ENCODE measurements at places on chromosomes 3 and 15.

GRCh38 chr3:116905794-116906193 is 196.2 kb downstream of the TUSC7 start:
- DNase-seq, result no peak

GRCh38 chr15:84552896-84553295 is 47.9 kb upstream of the ZSCAN2 start:
- no peak for DNase-seq

- DNase-seq, result no peak
Measured at GRCh38 chr15:66719471-66719870, 17.4 kb downstream of the SMAD6 start.

- no peak for DNase-seq
Measured at GRCh38 chr3:14875411-14876175, 56.8 kb downstream of the FGD5 start.

DNA sequence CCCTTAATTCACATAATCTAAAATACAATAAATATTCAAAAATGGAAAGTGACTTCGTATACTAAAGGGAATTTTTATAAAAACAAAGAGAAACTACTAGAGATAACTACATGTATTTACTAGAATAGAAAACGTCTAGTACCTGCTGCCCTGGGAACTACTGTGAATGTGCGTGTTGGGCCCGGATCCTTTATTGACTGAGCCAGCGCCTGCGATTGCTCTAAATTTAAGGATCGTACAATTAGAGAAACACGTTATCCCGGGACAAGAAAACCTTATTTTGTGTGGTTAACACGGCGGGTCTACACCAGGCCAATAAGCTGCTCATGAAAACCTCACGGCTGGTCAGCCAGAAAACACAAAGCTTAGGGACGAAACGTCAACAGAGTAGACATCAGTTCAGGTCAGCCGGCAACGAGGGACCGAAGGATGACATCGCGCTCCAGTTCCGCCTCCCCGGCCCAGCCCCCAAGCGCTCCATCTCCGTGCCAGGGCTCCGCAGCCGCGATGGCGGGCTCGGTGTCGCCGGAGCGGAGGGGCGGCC is 555 bp downstream of the TM2D3 start:
- DNase-seq, result no peak

DNA sequence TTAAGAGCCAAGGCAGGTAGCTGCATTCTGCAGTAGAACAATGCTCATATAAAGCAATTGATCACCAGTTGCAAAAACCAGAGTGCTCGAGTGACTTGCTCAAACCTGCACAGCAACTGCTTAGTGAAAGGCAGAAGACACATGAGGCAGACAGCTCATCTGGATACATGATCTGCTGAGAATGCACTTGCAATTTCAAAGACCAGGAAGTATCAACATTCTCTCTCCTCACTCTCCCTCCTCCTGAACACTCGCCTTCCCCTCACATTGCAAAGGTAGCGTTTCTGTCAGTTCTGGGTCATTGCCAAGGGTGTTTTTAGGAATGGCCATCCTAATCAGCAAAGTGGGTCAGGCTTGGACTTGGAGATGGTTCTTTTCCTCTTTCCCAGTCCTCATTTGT is 61.0 kb downstream of the BFSP2 start:
- DNase-seq, result no peak

GRCh38 chr15:57728436-57728835 is 21.9 kb downstream of the POLR2M start:
- no peak for DNase-seq

- no peak for DNase-seq
Measured at GRCh38 chr3:101478980-101479379, 34.0 kb downstream of the SENP7 start.

DNA sequence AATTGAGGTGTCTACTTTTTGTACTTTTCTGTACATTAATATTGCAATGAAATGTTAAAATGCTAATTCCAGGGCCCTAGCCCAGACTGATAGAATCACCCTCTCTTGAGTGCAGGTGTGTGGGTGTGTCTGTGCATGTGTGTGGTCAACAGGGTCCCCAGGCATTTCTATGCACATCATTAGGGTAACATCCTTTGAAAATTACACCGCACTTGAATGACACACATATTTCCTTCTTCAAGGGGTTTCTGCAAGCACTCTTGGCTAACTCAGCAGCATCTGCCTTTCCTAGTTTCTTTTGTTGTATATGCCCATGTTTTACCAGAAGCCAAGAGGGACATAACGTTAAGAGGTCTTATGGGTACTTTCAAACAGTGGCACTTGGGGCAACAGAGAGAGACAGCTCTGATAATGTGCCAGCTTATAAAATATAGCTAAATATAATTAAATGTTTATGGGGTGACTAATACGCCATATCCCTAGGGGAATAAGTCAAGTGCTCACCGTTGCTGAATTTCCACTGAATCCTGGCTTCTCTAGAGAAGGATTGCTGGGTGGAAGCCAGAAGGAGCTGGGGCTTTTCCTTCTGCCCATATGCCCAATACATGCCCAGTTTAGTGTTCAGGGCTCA is 54.5 kb upstream of the LRIG1 start:
- no peak for DNase-seq

DNA sequence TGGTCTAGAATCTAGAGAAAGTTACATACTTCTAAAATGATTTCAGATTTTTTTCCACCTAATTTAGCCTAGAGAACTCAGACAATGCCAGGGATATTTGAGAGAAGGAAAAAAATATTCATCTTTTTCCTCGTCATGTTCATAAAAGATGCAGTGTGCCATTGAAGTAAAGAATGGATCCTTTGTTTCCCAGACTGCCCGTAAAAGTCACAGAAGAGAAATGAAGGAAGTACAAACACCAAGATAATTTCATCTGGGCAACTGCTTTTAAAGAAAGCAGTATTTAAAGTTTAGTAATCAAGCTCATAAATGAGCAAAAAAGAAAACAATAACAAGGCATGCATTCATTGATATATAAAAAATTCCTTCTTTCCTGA is 47.2 kb downstream of the TTC23 start:
- no peak for DNase-seq

DNA sequence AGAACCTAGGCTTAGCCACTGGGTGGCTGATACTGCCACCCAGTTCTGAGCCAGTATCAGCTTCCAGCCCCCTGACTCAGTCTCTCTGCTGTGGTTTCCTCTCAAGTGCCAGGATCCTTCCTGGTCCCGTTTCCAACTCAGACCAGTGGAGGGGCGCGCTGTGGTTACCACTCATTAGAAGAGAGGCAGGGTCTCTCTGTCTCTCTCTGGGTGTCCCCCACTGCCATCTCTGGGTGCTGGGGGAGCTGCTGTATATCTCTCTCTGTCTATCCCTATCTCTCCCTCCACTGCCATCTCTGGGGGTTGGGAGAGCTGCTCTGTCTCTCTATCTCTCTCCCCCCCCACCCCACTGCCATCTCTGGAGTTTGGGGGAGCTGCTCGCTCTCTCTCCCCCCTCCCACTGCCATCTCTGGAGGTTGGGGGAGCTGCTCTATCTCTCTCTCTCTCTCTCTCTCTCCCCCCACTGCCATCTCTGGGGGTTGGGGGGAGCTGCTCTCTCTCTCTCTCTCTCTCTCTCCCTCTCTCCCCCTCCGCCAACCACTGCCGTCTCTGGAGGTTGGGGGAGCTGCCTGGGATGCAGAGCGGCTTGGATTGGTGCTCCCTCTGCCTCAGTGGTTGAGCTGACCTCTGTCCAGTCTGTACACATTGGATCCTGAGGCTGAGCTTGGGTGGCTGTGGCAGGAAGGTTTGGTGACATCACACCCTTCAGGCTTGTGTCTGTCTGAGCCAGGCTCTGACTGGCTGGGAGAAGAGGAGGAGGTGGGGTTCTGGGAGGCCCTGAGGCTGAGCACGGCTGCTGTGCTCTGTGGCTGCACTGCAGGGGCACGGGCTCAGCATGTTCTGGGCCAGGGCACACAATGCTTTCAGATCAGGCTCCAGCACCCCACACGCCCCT is 98.9 kb downstream of the APBA2 start:
- no peak for DNase-seq

DNA sequence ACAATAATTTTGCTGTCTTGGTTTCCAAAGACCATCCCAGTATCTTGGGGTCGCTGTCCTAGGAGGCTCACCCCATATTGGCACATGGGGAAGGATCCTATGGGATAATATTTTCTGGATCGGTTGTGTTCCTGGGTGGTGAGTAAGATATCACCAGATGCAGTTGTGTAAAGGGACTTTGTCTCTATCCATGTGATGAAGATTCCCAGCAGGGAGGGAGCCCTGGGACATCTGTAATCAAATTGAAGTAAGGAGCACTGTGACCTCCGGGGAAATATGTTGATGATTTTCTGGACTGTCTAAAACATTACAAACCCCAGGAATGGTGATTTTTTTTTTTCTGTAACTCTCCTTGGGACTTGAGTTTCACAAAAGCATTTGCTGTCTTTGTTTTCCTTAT is 36.2 kb upstream of the LRTM1 start:
- DNase-seq, result no peak

DNA sequence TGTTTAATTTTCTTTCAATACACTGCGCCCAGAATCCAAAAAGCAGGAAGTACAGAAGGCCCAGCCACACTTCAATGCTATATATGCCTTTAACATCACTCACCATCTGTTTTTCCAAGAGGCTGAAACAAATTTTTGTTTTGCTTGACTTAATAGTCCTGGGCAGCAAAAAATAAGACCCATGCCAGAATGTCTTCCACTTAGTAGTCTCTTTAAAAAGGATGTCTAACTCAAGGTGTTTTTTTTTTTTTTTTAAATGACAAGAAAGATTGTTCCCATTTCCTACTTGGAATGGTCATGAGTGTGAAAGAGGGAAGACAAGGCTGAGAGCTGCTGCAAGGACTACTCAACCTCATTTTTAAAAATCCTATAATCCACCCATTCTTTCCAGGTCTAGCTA is 590.3 kb upstream of the SGO1 start:
- no peak for DNase-seq

DNA sequence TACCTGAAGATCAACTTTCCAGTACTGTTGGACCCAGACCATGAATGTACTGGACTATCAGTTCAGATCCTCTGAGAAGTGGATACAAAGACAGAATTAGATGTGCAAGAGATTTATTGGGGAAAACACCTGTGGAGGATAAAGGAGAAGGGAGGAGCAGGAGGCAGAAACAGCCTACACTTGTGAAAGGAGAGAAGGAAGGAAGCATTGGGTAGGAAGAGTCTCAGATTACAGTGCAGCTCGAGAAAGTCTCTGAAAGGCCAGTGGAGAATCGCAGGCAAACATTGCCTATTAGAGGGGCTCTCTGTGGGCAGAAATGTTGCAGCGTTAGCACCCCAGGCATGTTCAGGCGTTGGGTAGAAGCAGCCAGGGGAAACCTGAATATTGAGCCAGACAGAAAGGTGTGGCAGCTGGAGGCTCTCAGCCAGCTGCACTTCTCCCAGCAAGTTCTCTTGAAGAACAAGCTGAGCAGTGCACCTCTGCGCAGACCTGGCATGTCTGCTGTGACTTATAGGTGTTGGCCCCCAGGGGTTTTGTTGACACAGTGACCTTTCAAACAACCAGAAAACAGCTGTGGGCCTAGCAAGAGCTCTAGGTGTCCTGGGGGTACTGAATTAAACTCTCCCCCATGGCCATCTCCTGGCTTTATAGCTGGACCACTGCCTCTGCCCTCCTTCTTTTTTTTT is 7.0 kb downstream of the CHST14 start:
- no peak for DNase-seq

DNA sequence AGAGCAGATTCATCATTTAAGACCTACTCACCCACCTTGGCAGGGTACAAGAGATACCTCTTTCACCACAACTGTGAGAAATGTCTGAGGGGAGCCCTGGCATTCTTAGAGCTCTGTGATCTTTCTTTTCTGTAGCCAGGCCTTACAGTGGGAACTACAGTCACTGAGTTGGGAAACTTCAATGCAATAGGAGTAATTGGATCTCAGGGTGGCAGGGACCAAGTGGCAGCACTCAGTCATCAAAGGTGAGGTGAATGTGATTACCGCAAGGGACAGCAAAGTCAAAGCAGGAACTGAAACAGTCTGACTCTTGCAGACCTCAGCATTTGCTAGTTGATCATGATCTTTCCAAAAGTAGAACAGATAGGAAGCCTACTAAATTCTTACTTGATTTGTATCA is 7.2 kb upstream of the MCF2L2 start:
- DNase-seq, result no peak

DNA sequence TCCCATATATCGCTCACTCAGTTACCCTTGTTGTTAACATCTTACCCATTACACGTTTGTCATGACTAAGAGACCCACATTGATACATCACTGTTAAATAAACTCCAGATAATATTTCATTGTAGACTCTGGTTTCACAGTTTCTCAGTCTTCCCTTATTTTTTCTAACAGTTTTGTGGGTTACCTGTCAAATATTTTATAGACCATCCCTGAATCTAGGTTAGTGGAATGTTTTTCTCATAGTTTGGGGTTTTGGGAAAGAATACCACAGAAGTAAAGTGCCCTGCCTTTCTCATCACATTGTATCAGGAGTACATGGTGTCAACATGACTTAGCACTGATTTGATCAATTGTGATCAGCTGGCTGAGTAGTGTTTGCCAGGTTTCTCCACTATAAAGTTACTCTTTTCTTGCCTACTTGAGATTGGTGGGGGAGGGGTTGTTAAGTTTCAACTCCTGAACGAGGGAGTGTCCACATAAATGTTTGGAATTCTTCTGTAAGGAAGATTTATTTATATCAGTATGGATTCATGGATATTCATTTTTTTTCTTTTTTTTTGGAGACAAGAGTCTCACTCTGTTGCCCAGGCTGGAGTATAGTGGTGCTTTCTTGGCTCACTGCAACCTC is 25.9 kb downstream of the RNF111 start:
- DNase-seq, result no peak

DNA sequence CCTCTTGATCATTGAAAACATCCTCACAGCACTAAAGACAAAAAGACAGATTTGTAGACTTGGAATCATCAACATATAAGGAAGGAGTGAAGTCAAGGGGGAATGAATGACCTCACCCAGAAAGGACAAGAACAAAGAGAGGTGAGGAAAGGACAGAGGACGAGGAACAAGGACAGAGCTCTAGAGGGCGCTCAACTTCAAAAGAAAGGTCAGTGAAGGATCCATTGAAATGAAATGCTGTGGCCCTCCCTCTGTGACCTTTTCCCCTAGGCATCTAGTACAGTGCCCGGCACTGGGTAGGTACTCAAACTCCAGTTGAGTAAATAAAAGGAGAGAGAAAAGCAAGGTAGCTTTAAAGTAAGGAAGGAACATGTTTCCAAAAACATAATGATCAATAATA is 2.6 kb downstream of the ATP8B4 start:
- DNase-seq, result no peak

DNA sequence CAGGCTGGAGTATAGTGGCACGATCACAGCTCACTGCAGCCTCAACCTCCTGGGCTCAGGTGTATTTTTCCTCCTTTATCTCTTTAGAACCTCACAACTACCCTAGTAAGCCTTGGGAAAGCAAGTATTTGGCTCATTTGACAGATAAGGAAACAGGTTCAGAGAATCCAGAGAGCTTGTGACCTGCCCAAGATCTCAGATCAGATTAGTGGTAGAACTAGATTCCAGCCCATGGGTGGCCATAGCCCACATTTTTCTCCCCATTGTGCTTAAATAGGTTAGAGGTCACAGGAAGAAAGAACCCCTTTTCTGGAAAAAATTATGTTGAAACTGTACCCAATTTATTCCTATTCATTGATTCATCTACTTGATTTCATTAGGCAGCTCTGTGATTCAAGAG is 64.3 kb downstream of the TSC22D2 start:
- no peak for DNase-seq

Measured in CD4-positive, alpha-beta T cell treated with Interleukin-6 at 100 ng/mL for 8 hours (primary cell).